ENCODE measurements at places on chromosomes 11 and 22.

DNA sequence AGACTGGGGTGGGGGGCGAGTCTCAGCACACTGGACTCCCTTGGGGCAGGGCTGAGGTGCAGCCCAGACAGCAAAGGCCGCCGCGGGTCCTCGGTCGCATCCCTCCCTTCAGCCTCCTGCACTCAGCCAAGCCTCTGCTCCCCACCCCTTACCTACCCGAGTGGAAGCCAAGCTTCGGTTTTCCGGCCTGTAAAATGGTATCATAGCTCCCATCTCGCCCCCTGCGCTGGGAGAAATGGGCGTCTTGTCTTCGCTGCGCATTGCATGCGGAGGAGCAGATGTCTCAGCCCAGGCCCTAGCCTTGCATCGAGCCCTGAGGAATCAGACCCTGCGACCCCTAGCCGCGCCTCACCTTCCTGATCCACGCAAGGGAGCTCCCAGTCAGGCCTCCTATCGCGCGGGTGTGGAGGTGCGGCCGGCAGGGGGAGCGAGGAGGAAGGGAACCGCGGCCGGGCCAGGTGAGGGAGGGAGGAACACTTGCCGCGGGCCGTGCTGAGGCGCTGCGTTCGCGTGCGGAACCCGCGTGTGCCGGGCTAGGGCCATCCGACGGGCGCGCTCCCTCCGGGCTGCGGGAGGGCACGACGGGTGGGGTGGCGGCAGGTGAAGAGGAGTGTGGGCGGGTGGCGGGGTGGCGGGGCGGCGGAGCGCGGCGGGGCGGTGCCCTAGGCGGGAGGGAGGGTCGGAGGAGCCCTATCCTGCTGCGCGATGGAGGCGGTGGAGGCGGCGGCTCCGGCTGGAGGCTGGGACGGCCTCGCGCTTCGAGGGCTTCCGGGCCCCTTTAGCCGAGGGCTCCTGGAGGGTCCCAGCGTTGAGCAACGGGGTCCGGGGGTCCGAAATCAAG is 4.1 kb upstream of the TBX1 start:
- no peak for DNase-seq

GRCh38 chr11:8604078-8604723 is 10.2 kb upstream of the STK33 start:
- DNase-seq = no peak

- no peak for DNase-seq
These were observed 928 bp downstream of the FBXO7 start for GRCh38 chr22:32475468-32476010.

GRCh38 chr11:32005786-32006416 is 85.0 kb upstream of the RCN1 start:
- DNase-seq = no peak

DNA sequence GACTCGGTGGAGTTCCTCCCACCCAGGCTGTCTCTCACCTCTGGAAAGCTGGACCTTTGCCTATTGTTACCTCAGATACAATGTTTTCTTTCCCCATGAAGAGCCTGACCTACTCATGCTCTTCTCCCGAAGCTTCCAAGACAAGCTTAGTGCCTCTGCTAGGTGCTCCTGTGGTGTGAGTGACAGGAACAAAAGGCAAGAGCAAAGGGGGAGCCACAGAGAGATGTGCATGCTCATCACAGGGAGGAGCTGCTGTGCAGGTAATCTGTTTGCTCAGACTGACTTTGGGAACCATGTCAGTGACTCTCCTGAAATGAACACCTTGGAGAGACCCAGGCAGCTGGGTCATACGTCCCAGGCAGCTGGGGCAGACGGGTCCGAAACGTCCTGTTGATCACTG is 53.6 kb upstream of the VSTM5 start:
- DNase-seq = no peak

DNA sequence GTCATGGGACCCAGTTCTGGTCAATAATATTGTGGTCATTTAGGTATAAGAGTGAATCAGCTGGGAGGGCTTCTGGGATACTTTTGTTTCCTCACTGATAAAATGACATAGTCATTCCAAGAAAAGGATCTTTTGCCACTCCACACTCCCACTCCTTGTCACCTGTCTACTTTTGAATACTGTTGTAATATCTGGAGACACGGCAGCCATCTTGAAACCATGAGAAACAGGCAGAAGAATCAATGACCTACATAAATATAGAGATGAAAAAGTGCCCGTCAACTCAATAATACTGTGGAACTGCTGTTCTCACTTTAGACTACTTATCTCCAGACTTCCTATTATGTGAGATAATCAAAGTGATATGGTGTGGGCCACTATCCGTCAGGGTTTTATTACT is 154.2 kb downstream of the CCDC34 start:
- no peak for DNase-seq

DNA sequence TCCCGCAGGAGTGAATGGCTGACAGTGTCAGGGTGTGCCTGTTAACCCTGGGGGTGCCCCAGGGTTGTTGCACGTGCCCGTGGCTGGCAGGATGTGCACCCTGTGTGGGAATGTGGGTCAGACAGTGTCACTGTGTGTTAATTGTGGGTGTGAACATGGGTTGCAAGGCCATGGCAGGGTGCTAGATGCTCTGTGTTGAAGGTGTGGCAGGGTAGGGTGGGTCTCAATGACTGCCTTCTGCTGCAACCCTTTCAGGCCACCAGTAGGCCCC is 8.3 kb downstream of the RIN1 start:
- DNase-seq = no peak

DNA sequence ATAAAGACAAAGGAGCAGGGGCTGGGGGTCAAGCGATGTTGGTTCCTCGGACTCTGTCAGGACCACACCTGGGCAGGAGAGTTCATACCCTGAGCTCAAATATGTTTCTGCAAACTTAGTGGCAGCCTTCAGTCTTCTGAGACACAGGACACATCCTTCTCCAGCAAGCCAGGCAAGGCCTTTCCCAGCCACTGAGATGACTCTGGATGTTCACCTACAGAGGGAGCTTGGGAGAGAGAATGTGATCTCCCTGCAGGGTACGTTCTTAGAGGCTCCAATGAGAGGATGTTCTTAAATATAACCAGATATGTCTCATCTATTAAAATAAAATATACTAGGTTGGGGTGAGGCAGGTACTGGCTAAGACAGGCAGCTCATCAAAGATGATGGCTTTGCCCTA is 461.5 kb downstream of the OPCML start:
- DNase-seq = no peak

- DNase-seq = no peak
These were observed 82.7 kb upstream of the EED start for GRCh38 chr11:86161837-86162236.

DNA sequence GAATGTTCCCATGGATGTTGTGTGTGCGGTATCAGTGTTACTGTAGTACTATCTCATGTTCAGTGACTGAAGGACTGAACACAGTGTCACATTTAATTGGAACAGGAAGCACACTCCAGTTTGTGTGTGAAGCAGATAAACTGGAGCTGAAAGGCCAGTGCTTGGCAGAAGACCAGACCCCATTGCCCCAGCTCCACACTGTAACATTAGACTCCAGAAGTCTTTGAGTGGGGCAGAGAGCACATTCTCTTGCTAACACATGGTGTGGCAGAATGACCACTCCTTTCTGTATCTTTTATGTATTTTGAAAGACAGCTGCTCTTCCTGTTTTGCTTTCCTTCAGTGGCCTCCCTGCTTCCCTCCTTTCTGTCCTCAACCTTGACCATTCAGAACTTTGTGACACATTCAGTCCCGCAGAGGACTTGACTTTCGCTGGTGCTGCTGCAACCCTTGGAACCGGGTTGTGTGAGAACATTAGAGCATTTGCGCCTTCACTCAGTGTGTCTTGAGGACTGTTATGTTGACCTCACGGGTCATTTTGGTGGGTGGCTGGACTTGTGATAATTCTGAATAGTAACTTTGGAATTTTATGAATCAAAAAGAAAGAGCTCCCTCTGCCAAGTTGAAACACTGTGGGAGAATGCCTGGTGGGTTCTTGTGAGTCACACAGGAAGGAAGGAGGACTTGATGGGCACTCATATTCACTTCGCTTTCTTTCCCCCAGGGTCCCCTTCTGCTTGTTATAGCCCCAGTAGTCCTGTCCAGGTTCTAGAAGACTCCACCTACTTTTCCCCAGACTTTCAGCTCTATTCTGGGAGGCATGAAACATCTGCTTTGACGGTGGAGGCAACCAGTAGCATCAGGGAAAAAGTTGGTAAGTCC is 26.4 kb downstream of the AMOTL1 start:
- peak; percentile 90 for DNase-seq

DNA sequence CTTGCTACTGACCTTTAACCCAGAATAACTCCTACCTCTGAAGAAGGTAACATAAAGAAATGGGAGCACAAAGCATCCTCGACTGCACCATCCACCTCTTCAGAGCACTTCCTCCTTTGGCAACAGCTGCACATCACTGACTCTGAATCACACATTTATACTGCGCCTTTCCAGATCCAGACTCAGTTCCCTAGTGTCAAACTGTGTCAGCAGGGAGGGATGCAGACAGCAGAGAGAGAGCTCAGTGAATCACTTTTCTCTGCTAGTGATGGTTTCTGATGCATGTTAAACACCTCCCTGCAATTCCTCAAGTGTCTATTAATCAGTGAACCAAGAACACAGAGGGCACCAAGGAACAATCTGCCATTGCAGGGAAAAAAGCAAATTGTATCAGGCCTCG is 118.9 kb downstream of the PLEKHA7 start:
- no peak for DNase-seq

DNA sequence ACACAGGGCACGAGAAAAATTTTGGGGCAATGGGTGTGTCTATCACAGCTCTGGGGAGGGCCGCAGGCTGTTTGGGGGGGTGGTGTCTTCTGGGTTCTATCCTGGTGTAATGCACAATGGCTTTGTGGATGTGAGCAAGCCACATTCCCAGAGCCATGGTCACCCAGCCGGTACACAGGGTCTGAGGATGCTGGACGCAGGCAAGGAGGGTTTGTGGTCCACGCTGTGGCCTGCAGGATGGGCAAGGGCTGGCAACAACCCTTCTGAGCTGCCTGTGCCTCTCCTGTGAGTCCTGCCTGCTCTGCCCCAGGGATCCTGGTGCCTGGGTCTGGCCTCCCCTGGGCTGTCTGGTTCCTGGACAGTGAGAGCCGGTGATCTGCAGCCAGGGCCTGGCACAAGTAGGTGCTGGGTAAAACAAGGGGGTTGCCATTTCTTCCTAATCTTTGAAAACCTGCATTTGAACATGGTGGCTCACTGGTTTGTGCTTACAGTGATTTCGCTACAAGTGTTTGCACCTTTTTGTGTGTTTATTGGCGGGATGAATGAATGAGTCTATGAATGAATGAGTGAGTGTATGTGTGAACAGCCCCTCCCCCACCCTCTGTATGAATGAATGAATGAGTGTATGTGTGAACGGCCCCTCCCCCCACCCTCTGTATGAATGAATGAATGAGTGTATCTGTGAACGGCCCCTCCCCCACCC is 4.4 kb upstream of the MRPL23 start:
- no peak for DNase-seq

GRCh38 chr11:44854086-44854485 is 96.6 kb downstream of the TP53I11 start:
- DNase-seq = no peak

GRCh38 chr11:103676413-103676812 is 360.0 kb upstream of the DDI1 start:
- no peak for DNase-seq

DNA sequence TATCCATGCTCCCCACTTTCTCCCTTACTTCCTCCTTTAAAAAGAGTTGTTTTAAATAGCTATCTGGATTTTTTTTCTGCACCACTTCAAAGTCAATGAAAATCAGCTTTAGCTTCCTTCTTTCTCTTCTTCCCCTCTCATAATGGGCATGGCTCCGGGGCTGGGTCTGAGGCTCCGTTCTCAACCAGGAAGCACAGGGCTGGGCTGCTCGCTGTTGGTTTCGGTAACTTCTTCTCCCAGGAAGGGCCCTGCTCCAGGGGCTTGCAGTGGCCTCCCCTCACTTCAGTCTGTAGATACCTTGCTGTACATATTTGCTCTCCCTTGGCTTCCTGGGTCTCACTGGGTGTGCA is 23.8 kb downstream of the MICAL2 start:
- DNase-seq = no peak

DNA sequence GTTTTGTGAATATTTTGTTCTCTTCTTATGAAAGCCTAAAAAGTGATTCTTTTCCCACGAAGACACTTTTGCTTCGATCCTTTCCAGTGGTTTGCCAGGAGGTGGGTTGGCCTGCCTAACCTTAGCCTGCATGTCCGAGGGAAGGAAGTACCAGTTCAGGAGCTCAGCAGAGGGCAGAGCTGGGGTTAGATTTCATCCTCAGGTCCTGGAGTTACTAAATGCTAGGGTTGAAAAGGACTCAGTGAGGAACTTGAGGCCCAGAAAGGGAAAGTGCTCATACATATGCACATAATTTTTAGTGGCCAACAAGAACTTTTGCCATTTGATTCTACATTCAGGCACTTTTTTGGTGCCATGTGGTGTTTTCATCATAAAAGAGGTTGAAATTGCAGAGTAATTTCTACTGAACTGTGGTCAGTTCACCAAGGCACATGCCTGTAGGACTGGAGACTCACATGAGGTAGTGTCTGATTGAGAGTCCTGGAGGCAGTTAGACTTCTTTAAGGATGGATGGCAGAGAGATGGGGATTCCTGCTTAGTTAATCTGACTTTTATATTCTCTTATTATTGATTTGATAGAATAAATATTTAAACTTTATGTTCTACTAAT is 36.7 kb downstream of the NCAM1 start:
- DNase-seq = no peak

GRCh38 chr11:42657169-42657568 is 654.6 kb upstream of the API5 start:
- no peak for DNase-seq

DNA sequence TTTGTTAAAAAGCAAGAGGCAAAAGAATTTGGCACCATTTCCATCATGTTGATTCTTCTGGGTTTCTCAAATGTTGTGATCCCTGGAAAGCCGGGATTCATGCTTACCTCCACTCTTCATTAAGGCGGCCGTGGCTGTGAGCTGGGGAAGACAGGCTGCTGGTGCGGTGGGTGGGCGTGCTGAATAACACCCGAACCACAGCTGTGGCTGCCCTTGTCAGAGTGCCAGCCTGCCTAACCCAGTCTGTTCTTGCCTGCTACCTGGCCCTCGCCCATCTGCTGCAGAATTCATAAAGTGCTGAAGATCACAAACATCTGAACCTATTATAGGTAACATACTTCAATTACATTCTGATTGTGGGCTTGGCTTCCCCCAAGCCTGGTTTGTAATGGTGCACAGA is 95.8 kb upstream of the RCN1 start:
- DNase-seq = no peak

DNA sequence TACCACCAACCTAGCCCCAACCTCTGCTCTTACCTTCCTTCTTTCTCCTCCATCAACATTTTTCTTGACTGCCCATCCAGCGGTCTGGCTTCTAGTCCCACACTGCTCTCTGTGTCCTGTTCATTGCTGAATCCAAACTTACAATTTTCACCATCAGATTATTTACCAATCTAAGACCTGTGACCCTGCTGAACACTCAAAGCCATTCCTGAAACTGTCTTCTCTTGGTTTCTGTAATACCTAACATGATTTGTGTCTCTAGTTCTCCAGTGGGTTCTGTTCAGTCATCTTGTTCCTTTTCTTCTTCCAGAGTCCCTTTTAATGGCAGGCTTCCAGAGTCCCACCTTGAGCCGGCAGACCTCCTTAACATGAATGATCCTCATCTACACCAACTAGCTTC is 24.1 kb downstream of the RRAS2 start:
- DNase-seq = no peak

- peak; percentile 35 for DNase-seq
These were observed 437.4 kb downstream of the JRKL start for GRCh38 chr11:96827164-96827563.
